HCEC 1CT (cell line): ENCODE measurements at places on chromosomes 16 and 17.

- peak; percentile 13 for DNase-seq
Measured at GRCh38 chr16:56988161-56988947, 1.0 kb upstream of the NLRC5 start.

DNA sequence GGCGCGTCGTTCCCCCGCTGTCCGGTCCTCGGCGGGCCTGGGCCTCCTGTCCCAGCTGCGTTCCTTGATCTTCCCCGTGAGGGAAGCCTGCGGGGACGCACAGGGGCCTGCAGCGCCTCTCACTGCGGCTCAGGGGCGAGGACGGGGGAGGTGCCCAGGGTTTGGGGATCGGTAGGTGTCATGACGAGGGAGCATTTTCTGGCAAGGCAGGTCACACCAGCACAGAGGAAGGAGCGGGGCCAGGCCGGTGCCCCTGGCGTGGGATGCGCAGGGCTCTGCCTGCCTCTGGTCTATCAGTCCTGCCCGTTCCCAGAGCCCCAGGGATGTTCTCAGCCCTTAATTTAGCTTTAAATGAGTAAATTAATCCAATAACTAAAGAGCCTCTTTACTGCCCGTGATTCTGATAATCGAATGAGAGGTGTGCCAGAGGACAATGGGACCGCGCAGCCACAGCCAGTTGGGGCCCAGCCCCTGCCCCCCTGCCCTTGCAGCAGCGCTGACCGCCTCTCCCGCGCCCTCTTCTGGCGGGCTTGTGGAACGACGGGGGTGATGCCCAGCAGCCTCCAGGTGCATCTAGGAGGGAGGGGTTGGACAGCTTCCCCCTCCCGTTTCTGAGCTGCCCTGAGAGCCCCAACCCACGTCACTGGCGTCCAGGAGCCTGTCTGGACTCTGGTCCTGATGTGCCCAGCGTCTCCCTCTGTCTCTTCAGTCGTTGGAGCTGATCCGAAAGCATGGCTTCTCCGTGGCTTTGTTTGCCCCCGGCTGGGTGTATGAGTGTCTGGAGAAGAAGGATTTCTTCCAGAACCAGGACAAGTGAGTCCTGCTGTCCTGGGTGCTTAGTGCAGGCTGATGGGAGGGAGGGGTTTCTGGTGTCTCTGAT, 7.9 kb downstream of the ENGASE start:
- peak; percentile 11 for DNase-seq

DNA sequence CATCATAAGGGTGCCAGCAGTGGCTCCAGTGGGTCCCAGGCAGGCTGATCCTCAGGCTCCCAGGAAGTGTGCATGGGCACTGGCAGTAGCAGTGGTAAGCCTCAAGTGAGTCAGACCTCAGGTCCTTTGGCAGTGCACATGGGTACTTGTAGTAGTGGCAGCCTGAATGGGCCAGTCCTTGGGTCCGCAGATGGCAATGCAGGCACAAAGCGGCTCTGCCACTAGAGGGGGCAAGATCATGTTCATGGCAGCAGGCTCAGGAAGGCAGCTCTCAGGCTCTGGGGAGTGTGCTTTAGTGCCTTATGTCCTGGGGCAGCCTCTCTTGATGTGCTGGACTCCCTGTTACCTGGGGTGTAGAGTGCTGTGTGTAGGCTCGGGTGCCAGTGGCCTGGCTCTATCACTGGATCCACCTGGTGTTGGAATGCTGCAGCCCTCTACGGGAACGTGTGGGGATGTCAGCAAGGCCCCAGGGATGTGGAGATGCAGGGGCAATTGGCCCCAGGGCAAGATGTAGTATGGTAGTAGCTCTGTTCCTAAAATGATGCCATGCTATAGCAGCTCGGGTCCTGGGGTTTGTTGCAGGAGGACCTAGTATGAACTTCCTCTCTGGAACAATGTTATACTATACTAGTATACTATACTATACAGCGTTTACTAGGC, 11.0 kb downstream of the ACSM3 start:
- DNase-seq: peak; percentile 64

DNA sequence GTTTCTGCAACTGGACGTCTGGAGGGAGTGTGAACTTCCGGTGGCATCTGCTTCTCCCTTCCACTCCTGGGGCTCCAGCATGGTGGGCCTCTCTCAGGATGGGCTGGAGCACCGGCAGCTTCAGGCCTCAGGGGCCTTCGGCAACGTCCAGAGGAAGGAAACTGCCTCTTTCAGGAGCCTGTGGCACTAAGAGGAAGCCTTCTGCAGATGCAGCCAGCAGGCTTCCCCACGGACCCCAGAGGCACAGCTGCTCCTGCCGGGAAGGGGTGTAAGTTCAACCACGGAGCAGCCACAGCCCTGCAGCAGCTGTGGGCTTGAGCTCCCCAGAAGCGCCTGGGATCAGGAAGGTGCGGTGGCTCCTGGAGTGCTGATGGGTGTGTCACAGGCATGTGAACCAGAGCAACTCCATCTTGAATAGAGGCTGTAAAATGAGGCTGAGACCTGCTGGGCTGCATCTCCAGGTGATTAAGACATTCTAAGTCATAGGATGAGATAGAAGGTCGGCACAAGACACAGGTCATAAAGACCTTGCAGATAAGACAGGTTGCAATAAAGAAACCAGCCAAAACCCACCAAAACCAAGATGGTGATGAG, 50.8 kb upstream of the KLHDC4 start:
- no peak for DNase-seq

DNA sequence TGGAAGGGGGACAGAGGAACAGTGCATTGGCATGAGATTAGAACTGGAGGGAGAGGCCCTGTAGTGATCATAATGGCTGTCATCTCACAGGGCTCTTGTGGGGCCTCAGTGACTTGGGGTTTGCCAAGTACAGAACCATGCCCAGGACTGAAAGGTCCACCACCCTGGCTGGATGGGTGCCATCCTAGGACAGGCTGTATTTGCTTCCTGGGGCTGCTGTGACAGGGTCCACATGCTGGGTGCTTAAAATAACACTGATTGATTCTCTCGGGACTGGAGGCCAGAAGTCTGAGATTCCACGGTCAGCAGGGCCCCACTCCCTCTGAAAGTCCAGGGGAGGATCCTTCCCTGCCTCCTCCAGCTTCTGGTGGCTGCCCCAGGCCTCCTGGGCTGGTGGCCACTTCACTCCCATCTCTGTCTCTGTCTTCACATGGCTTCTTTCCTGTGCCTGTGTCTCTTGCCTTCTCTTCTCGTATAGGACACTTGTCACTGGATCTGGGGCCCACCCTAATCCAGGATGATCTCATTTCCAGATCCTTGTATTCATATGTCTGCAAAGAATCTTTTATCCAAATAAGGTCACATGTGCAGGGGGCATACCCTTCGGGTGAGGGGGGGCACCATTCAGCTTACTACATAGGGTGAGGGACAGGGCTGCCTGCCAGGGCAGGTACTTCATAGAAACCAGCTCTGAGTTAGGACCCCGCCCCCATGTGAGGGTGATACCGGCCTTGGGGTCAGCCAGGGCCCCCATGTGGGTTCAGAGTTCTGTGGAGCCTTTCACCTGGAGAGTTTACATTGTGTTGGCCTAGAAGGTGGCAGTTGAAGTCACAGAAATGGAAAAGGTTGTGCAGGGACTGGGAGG, 52.6 kb downstream of the USP22 start:
- no peak for DNase-seq

DNA sequence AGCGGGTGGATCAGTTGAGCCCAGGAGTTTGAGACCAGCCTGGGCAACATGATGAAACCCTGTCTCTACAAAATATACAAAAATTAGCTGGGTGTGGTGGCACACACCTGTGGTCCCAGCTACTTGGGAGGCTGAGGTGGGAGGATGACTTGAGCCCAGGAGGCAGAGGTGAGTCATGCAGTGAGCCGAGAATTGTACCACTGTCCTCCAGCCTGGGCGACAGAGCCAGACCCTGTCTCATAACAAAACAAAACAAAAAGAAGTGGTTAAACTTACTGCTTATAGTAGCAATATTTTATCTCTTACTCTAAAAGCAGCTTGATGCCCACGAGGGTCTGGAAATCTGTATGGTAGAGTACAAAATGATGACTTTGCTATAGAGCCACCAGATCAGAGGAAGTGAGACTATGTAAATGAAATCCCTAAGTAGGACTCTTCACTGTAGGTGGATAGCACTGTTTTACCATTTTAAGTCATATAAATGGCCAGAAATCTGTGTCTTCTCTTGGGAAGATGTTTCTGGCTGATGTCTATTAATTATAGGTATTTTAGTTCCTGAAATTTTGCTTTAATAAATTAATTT, 60.4 kb upstream of the MRC2 start:
- no peak for DNase-seq

DNA sequence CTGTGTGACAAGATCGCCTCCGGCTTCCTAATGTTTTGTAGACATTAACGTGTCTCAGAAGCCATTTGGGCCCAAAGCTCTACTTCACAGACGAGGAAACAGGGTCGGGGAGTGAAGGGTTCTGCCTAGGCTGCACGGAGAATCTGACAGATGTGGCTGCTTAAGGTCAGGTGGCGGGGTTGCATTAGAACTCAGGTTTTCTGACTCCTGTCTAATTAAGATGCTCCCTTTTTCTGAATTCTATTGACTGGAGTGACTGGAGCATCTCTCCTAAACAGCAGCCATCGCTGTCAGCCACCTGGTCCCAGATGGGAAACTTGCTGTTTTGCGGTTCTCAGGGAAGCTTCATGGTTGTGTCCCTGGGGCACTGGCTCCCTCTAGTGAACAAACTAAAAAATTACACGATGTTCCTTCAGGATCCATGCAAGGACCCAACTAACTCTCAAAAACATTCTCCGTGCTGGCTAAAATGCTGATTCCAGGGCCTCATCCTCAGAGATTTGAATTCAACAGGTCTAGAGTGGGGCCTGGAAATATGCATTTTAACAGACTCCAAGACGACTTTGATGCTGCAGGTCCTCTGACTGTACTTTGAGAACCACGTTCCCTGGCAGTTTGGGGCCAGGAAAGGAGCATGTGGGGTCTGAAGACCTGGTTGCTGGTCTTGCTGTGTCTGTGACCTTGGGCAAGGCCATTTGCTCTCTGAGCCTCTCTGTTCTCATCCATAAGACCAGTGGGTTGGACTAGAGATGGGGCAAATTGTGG, 117.4 kb downstream of the IRF8 start:
- DNase-seq: peak; percentile 54

- no peak for DNase-seq
Measured at GRCh38 chr16:86088816-86089215, 189.9 kb downstream of the IRF8 start.

DNA sequence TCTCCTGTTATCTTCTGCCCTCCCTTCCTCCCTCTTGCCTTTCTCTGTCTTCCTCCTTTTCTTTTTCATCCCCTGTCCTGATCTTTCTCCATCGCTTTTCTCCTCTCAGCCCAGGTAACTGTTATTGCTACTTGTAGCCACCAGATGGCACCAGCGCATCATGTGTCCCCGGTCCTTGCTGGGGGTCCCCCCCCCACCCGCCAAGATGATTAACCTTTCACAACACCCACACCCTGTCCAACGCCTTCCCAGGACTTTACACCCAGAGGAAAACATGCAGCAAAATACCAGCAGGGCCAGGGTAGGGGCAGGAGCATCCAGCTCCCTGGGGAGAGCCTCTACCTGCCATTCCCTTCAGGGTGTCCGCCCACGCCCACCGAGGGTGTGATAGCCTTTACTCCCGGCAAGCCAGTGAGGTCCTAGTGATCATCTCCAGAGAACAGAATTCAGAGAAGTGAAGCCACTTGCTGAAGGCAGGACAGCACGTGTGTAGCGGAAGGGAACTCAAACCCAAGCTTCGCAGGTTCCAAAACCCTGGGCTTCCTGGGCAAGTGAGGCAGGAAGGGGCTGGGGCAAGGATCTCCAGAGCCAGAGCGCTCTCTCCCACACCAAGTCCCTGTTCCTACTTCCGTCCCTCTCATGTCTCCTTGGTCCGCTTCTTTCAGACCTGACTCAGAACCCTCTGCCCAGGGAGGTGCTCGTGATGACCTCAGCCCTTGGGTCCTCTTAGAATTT, 13.4 kb upstream of the TAC4 start:
- peak; percentile 27 for DNase-seq

GRCh38 chr16:49409121-49409520, 35.5 kb downstream of the C16orf78 start:
- no peak for DNase-seq

DNA sequence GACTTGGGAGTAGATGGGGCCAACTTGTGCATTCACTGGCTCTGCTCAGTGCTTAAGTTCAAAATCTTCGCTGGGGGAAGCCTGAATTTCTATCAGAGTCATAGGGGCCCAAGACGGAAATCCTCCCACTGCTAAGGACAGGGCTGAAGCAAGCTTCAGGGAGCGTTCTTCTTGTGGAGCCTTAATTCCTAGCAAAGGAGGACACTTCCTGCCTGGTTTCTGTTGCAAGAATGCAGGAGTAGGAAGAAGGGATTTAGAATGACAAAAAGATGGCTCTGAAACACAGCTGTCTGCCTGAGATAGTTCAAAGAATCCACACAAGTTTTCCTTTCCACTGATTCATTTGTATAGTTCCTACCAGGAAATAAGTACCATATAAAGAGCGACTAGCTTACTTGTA, 26.4 kb downstream of the PSME3IP1 start:
- no peak for DNase-seq

DNA sequence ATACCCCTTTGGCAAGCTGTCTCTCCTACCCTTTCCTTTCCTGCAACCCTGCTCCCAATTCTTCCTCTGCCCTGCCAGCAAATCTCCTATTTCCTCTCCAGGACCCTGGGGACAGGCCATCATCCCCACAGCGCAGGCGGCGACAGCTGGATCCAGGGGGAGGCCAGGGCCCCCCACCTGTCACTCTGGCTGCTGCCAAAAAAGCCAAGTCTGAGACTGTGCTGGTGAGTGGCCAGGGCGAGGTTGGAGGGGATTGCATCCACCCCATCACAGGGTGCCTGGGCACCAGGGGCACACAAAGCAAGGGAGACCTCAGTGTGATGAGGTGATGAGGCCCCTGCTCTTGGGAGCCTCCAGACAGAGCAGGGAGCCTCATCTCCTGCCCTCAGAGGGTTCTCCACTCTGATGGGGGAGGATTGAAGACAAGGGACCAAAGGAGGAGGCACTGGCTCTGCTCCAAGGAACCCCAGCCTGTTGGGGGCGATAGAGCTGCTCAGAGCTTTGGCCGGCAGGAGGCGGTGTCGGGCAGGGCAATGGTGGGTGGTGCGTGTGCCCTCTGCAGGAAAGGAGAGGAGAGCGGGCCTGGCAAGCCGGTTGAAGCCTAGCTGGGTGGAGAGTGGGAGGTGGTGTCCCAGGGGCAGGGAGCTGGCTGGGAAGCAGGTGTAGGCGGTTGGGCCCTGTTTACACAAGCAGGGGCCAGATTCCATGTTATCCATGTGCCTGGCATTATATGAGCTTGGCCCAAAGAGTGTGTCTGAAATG, 15.6 kb upstream of the PDK2 start:
- DNase-seq: no peak
